Hypothalamus (tissue), 51 donors: ENCODE measurements at places on chromosomes 5 and 9.
A peak's percentile ranks its signal among the peaks of the same experiment; 100 is the strongest.

DNA sequence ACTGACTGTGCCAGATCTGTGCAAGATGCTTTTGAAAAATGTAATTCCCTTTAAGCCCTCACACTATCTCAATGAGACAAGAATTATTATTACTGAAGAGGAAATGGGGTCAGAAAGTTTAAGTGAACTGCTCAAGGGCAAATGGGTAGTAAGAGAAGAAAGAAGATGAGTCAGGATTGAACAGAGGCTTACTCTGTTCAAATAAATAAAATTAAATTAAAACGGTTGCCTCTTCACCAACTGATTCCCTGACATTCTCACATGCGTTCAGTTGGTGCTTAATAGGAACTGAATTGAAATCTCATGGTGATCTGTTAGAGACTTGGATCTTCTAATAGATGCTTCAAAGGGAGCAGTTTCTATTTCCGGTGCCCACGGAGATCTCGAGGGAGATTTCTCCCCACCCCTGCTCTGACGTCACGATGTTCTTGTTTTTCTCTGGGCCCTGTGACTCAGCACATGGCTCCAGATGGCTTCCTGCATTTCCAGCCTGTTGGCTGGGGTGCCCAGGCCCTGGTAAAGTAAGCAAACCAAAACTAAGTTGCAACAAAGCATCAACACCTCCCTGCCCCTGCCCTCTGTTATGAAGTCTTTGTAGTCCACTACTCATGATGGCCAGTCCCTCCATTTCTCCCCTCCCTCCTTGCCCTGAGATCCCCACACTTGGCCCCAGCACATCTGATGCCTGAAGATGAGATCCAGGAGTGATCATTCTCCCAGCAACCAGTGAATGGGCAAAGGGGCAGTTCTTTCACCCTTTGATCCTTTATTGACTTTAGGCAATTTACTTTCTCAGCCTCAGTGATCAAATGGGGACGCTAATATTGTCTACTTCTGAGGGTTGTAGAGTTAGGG lies 106.1 kb upstream of the CPEB4 start:
- no peak for DNase-seq

GRCh38 chr5:67196537-67197059 lies at the start of gene CD180:
TSS of gene CD180 (minus strand) at chr5:67196799. CDS start at chr5:67196641, 158 bp downstream.
- peak; percentile 50 for DNase-seq

DNA sequence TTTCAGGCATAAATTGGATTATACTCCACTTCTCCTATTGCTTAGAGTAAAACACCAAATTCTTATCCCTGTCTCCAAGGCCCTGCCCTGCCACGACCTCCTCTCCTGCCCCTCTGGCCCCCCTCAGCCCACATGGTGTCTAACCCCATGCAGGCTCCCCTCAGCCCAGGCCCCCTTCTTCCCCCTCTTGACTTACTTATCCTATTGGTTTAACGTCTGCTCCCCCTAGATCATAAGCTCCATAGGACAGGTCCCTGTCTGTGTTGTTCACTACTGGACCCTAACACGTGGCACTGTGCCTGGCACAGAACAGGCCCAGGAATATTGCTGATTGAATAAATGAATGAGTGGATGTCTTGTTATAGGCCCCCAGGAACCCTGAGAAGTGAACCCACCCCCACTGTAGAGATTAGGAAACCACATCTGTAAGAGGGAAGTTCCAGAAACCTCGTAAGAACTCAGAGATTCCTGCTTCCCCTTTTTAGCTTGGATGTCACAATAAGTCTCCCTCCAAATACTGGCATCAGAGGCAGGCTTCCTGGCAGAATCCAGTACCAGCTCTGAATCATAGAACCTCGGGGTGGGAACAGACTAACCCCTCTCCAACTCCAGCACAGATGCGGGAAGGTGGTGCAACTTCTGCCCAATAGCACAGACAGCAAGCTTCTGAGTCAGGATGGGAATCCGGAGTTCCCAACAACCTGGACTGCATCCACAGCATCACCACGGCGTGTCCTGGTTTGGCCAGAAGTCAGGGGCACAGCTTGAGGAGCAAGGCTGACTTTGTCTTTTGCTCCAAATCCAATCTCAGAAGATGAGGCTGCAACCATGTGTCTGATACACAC lies 31.5 kb downstream of the HRH2 start:
- no peak for DNase-seq

DNA sequence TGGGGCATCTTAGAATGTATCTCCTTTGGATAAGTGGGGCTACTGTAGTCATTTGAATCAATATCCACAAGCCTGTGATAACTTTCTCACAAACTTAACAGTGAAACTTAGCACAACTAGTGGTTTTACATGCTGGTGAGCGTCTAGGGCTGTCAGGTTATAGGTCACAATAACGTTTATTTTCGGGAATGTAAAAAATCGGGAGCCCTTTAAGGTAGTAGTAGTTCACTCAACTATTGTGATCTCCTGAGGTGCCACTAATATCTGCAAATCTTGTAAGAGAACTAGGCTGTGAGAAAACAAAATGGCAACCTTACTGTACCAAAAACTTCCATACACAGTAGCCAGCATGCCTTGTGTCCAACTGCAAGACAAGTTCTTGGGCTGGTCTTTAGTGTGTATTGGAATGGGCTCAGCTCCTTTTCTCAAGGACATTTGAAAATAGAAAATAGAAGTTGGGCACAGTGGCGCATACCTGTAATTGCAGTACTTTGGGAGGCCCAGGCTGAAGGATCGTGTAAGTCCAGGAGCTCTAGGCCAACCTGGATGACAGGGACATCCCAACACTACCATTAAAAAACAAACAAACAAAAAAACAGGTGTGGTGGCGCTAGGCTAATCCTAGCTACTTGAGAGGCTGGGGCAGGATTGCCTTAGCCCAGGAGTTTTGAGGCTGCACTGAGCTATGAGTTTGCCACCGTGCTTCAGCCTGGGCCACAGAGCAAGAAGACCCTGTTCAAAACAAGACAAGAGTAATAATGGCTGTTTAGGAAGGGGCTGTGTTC lies 5.2 kb upstream of the PKN3 start:
- DNase-seq, result no peak

GRCh38 chr9:95435074-95435728 lies 81.6 kb downstream of the PTCH1 start:
- DNase-seq, result no peak

GRCh38 chr9:306907-307306 lies 92.2 kb downstream of the DOCK8 start:
- no peak for DNase-seq

DNA sequence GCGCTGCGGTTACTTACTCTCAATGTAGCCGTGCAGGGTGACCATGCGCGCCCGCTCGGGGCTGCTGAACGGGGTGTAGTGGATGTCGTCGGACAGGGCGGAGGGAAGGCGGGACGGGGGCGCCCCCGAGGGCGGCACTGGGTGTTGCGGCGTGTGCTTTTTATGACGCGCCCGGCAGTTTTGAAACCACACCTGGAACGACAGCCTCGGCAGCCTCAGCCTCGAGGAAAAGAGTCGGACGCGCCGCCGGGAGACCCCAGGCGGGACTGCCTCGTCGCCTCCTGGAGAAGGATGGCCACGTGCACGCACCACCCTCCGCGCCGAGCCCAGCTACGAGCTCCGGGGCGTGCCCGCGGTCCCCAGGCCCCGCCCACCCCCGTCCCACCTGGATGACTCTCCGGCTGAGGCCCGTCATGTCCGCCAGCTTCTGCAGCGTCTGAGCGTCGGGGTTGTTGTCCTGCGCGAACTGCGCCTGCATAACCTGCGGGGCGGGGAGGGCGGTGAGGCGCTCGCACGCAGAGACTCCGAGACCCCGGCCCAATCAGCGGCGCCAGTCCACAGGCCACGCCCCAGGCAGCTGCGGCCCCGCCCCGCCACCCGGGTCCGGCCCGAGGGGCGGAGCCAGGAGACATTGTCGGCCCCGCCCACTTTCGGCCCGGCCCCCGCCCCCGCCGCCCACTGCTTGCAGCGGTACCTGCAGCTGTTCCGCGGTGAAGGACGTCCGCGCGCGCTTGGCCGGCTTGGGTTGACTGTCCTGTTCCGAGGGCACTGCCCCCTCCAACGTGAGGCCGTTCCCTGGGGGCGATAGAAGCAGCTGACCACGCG lies 15.0 kb downstream of the LHX6 start:
- DNase-seq, result no peak

- no peak for DNase-seq
These were observed 167.7 kb upstream of the PTCH1 start for GRCh38 chr9:95684516-95684915.

DNA sequence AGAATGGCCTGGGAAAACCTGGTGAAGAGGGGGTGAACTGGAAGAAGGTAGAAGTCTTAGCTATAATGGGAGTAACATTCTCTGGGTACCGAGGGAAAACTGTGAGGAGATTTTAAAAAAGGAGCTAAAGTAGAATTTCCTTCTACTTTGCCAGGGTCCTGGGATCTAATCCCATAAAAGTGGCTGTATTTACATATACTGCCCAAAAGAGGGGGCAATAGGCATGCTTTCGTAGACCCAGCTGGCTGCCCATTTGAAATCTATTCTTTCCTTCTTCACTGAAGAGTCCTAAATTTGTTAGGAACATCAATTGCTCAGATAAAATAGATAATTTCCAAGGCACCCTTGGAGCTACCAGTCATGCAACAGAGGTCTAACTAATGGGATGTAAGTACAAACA lies 159.2 kb downstream of the CDC42SE2 start:
- DNase-seq, result no peak

- no peak for DNase-seq
These were observed 7.0 kb upstream of the GADD45G start for GRCh38 chr9:89597711-89598362.

GRCh38 chr5:174837919-174838902 lies 113.8 kb downstream of the MSX2 start:
- peak; percentile 9 for DNase-seq

- no peak for DNase-seq
These were observed 4.8 kb downstream of the DNAJB5 start for GRCh38 chr9:34994260-34994899.

- DNase-seq, result no peak
These were observed 1.4 kb downstream of the CHSY3 start for GRCh38 chr5:129905473-129906176.

GRCh38 chr5:118818604-118819003 lies 169.7 kb downstream of the DTWD2 start:
- DNase-seq, result no peak

- no peak for DNase-seq
These were observed 22.3 kb downstream of the RXRA start for GRCh38 chr9:134348404-134349155.

GRCh38 chr9:21081451-21081850 lies 3.7 kb upstream of the IFNB1 start:
- no peak for DNase-seq

GRCh38 chr5:133370036-133370831 lies 242.1 kb downstream of the FSTL4 start:
- no peak for DNase-seq

DNA sequence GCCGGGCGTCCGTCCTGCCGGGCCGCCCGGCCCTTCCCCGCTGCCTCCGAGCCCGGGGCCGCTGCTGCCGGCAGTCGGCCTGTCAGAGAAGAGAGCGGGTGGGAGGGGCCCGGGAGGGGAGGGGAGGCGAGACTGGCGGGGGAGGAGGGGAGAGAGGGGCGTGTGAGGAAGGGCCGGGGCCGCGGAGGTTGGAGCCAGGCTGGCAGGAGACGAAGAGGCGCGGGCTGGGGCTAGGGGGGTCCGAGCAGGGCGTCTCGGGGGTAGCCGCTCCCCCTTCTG lies 570 bp downstream of the CREBRF start:
- DNase-seq, result no peak

GRCh38 chr5:173222466-173222865 lies 12.5 kb downstream of the NKX2-5 start:
- no peak for DNase-seq

GRCh38 chr9:11973011-11973410 lies 720.2 kb upstream of the TYRP1 start:
- no peak for DNase-seq

- DNase-seq, result no peak
These were observed 1613.2 kb upstream of the ACO1 start for GRCh38 chr9:30771163-30771708.

GRCh38 chr5:177499842-177500241 lies 2.4 kb upstream of the PDLIM7 start:
- DNase-seq, result no peak

- DNase-seq, result no peak
These were observed 176.3 kb upstream of the SEMA6A start for GRCh38 chr5:116750631-116751580.

DNA sequence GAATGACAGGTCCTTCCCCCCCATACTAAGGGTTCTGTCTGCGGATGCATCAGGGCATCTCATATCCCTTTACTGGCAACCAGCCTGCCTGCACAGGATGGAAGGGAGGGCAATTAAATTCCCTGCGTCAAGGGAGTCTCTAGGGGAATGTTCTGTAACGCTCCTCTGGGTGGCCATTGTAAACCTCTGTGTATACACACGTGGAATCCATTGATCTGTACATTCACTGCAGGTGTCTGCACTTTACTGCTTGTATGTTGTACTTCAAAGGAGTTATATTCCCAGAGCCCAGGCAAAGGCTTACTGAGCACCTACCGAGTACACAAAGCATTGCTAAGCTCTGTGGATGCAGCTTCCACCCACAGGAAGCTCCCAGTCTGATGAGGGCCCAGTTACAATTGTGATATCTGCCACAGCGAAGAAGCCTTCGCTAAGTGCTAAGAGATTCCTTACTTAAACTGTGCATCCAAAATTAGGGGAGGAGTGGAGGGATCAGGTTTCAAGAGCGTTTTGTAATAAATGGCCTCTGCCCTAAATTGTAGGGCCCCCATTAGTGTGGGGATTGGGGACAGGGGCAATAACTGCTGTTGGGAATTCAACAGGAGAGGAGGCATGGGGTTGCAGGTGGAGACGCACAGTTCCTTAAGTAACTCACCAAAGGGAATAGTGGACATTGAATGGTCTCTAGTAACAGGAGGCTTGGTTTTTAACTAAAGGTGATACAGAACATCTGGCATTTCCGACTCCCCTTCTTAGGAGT lies 1.5 kb upstream of the RETREG1 start:
- DNase-seq, result no peak

- DNase-seq, result no peak
These were observed 71.8 kb downstream of the C9orf50 start for GRCh38 chr9:129549139-129549538.
